ENCODE measurements at places on chromosomes 7 and 10.

GRCh38 chr10:122295451-122295809 lies 24.3 kb downstream of the BTBD16 start:
- no peak for DNase-seq

DNA sequence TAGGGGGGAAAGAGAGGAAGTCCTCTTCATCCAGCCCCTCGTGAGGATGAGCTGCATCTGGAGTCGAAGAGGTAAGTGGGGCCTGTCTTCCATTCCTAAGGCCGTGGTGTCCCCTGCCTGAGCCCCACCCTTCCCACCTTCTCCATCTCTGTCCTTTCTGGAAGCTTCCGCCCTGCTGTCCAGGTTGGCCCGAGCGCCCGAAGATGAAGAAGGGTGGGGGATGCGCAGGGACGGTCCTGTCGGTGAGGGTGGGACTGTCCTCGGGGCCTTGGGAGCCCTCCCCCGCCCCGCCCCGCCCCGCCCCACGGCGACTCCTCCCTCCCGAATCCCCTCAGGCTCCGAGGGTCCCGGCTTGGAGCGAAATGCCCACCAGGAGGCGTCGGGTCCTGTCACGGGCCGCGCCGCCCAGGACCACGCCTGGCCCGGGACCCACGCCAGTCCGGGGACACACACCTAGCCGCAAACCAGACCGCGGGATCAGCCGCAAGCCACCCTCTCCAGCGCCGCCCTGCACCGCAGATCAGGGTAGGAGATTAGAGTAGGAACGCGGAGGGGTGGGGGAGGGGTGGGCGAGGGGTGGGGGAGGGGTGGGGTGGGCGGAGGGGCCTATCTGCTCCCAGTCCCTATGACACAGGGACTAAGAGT lies 15.3 kb downstream of the GPRIN2 start:
- DNase-seq: no peak

DNA sequence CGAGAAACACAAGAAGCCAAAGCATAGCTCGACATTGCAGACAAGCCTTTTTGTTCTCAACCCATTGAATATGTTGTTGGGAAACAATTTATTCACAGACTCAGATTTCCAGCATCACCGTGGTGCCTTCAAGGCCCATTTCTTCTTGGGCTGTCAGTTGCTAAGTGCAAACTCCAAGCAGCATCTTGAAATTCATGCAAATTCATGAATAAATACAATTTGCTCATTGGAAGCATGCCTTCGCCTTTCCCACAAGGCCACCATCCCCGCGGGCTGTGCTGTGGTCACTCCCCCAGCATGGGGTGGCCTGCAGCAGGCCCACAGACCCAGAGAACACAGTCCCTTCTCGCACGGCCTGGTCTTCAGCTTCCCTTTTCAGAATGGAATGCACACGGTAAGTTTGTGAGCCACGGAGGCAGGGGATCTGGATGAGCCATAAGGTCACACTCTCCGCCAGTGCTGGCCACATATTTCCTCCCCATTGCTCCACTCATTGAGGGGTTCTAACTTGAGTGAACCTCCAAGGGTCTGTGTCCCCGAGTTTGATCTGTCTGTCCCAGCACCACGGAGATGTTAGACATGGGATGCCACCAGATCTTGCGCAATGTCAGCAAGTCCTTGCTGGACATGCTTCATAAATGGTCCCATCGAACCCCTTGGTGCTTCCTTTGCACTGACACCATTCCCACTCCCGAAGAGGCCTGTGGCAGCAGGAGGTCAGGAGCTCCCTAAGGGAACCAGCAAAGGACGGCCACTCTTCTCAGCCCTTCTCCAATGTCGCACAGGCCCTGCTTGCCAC lies 109.5 kb downstream of the GFRA1 start:
- no peak for DNase-seq

DNA sequence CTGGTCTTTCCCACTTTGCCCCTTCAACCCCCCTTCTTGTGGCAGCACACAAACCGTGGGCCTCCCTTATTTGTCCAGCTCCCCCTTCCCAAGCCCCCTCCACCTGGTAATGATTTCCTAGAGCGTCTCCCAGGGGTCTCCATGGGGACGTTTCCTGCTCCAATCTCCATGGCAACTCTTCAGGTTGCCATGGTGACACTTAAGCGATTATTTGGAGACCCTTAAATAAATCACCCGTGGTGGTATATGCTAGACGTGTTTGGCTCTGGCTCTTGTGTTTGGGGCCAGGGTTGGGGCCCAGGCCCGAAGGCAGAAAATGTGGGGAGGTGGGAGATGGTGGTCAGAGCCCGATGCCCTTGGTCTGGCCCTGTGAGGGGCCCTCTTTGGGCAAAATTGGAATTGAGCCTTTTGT lies 41.1 kb upstream of the DLG5 start:
- no peak for DNase-seq

GRCh38 chr7:142669074-142669654 lies 80.1 kb upstream of the PRSS1 start:
- DNase-seq: no peak

- DNase-seq: no peak
These were observed 13.5 kb downstream of the PPIF start for GRCh38 chr10:79360499-79361342.

DNA sequence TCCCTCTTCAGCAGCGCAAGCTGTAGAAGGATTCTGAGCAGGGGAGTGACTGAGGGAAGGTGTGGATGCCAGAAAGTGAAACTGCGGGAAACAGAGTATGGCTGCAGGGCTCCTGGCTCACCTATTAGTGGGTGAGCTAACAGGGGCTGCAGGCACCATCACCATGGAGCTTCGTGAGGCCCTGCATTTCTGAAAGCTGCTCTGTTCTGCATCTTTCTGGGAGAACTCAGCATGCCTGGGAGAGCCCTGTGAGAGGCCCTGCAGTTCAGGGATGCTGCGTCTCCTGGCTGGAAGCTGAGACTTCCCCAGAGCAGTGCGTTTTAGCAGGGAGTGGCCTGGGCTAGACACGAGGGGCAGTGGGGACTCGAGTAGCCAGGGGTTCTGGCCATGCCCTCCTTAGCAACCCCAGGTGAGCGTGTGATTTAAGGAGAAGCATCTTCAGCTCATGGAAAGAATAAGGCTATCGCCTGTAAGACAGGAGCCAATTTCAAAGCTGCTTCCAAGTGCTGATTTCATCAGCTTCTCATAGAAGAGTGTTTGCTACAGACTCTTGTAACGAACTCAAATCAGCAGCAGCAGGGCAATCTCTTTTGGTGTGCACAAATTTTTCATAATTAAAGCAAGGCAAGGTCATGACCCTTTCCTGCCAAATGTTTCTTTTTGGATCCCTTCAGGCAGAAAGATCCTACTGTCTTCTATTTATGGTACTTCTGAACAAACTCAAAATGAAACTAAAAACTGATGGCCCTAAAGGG lies 293.6 kb upstream of the ZNF32 start:
- no peak for DNase-seq

- no peak for DNase-seq
These were observed 122.0 kb downstream of the ARL4A start for GRCh38 chr7:12809476-12809875.

DNA sequence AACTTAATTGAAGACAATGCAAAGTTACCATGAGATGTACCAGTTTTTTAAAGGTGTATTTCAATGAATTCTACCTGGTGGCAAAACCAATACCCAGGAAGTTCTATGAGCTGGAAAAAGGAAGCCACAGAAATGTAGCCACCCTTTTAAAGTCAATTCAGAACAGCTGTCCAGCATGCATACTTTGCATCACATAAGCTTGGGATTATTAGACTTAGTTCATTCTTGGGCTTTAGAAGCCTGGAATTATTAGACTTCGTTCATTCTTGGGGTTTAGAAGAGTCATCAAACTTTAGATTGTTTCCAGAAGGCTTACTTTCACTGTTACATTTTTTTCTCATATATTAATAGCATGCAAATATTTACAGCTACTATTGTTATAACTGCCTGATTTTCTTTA lies 20.9 kb downstream of the SLC25A13 start:
- DNase-seq: no peak

DNA sequence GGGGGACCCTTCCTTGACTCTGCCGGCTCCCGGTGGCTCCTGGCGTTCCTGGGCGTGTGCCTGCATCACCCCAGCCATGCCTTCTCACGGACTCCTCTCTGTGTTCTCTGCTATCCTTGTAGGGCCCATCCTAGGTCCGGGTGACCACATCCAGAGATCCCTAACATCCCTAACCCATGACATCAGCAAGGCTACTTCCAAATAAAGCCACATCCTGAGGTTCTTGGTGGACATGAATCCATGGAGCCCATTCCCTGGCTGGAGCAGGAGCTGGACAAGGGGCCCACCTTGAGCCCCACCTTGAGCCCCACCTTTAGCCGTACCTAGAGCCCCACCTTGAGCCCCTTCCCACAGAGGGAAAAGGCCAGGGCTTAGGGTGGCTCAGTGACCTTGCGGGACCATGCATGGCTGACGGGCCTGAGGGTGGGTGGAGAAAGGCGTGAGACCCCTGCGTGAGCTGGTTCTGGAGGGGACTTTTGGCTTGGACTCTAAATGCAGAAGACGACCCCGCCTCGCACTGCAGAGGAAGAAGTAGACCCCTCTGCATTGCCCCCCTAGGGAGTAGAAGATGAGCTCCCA lies 58.5 kb upstream of the INPP5A start:
- DNase-seq: no peak

GRCh38 chr10:60735244-60735643 lies 43.0 kb upstream of the CDK1 start:
- DNase-seq: no peak

- no peak for DNase-seq
These were observed 341 bp downstream of the GOT1 start for GRCh38 chr10:99430116-99430450.

- DNase-seq: no peak
These were observed 178.4 kb upstream of the LRRTM3 start for GRCh38 chr10:66747451-66747850.

DNA sequence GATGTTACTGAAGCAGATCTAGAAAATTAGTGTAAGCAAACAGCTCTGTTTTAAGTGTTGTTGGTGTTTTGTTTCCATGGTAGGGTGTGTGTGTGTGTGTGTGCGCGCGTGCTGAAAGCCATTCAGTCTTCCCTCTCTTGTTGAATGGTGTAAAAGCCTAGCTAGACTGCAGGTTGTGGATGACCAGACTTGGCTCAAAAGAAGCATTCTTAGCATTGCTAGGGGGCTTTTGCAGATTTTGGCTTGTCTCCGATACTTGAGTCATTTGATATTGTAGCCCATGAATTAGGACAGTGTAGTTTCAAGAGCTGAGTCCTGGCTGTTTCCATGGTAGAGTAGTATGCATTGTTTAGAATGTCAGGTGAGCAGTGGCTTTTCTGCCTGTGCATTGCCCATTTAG lies 99.1 kb downstream of the SND1 start:
- DNase-seq: no peak

GRCh38 chr7:12771378-12771877 lies 84.0 kb downstream of the ARL4A start:
- no peak for DNase-seq

DNA sequence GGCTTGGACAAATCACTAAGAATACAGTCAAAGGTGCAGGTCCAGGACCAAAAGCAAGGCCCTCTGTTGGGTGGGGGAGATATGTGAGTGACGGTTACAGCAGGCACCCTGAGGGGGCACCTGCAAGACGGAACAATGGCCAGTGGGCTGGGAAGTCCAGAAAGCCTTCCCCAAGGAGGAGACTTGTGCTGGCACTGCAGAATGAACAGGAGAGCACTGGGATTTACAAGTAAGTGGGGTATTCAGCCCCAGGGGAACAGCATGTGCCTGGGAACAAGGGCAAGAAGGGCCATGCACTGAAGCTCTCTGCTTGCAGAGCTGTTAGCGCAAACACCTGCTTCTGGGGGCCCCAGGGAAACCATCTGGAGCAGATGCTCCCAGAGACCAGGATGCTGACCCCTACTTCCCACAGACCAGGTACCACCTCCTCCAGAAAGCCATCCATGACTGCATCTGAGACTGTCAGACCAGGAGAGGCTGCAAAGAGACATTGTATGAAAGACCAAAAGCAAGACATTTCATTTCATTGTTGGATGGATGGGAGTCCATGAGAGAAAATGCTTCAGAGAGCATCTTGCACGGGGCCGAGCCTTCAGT lies 24.6 kb upstream of the ZMIZ1 start:
- no peak for DNase-seq

GRCh38 chr7:139118234-139118804 lies 8.8 kb upstream of the ZC3HAV1 start:
- DNase-seq: no peak

- DNase-seq: no peak
These were observed 82.9 kb upstream of the PDGFA start for GRCh38 chr7:602341-603141.

- DNase-seq: no peak
These were observed 159.4 kb downstream of the ANLN start for GRCh38 chr7:36549029-36549428.

GRCh38 chr10:43237631-43238446 lies 29.0 kb downstream of the RASGEF1A start:
- no peak for DNase-seq

DNA sequence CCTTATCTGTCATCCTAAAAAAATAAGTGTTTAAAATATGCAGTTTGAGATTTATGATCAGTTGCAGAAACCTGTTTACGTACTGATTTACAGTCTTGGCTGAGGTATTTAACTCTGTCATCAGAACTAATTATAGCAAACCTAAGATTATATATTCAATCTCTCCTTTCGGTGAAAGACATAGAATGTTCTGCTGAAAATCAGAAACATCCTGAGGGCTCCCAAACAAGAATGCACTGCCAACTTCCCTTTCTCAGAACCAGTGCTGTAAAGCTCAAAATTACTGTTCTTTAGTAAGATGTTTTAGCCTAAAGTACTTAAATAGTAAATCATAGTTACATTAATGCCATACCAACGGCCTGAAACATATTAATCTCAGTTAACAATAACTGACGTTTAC lies 34.3 kb downstream of the FAM204A start:
- DNase-seq: no peak

DNA sequence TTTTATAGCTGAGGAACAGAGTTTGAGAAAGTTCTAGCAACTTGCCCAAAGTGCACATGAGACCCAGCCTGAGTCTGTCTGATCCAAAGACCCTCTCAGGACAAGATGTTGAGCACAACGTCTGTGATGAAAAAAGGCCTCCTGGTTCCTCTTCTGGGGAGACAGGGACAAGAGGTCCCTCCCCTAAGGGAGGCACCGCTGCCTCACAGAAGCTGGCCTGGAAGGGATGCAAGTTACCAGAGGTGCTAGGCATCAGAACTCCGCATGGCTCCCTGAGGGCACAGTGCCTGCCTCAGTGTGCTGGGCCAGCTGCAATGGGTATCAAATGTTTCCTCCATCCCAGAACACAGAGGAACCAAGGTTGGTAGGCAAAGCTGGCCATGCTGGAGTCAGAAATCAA lies 302.4 kb downstream of the GRID1 start:
- DNase-seq: no peak
